Right ventricle myocardium inferior (tissue), 1 donor: ENCODE measurements at places on chromosomes 12 and 14. TPM values are rescaled to one million over a fixed set of nuclear protein-coding genes. Genes with fewer than 3 reads are reported as not detected.

MFAP5 gene
- 56.0 TPM for total RNA-seq

- no peak for DNase-seq
Observed at GRCh38 chr12:125568306-125568705, 503.1 kb downstream of the AACS start.

DNA sequence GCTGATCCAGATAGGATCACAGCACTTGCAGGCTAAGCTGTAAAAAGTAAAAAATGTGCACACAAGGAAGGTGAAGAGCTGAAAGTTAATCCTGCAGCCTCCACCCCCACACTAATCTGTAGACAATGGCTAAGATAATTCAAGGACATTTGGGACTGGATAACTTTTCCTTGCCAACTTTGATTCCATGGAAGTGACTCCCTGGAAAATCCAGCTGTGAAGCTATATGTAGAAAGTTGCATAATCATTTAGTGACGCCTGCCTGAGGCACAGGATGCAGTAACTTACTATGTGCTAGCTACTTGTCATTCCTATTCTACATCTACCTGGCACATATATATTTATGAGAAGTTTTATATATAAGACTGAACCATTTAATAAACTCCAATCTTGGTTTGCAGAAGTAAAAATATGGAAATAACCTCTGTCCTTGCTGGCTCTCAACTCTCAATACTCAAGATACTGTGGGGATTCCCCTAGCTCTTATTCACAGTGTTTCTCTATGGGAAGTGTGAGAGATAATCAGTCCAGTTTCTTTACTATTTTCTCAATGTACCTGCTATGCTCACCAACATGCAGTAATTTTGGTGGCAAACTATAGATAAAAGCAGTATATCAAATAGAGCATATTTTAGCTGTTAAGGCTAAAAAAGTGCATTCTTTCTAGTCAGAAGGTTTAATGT, 14.8 kb downstream of the LDHB start:
- DNase-seq, result no peak

DNA sequence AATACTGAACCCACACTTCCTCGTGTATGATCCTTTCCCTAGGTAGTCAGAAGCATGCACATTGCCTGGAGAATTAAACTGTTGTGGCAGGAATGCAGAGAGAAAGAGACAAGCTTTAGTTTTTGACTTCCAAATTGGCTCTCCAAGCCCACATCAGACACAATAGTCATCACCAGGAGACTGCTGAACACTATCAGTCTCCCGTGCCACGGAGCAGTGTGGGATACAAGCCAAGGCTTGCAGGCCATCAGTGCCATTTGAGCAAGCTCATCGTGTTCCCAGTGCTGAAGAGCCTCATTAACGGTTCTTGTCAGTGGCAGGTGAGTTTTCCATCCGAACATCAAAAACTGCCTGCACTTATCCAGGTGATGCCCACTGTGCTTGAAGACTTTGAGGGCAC, 410.8 kb downstream of the NAV3 start:
- no peak for DNase-seq

DNA sequence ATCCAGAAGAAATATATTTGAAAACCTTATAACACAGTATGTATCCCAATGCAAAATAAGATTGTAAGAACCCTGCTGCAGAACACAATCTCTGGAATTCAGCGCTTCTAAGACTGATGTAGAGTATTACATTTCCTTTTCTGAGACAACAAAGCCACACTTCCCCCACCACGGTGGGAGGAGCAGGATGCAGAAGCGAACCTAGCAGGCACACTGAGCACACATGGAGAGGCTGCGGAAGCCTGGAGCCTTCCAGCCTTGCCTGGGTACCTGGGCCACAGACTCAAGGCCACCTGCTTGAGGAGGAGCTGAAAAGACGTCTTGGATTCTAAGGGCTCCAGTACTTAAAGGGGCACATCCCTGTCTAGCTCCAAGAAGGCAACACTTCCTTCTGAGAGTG, 46.4 kb downstream of the TCHP start:
- DNase-seq, result no peak

- DNase-seq, result no peak
Observed at GRCh38 chr12:75628916-75629315, 117.5 kb upstream of the KRR1 start.

- no peak for DNase-seq
Observed at GRCh38 chr12:96457191-96457930, 32.0 kb upstream of the CFAP54 start.

GRCh38 chr12:96687719-96688118, 198.3 kb downstream of the CFAP54 start:
- DNase-seq, result no peak

DNA sequence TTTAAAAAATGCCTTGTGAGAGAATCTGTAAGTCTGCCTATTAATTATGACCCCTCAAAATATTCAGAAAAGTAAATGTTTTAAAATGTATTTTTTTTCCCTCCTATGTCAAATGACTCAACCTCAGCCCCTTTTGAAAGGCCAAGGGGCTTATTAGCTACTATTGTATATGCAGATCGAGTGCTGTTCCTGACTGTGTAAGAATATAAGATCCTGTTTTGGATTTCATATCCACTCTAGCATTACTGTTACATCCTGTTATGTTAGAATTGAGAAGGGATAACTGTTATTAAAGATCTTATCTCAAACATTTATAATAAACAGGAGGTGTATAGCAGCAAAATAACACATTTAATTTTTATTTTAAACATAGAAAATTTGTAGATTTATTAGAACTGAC, 46.6 kb upstream of the TPH2 start:
- DNase-seq, result no peak

GRCh38 chr12:63319386-63319785, 168.4 kb upstream of the AVPR1A start:
- no peak for DNase-seq

- DNase-seq, result peak; percentile 56
Observed at GRCh38 chr14:105495990-105496830, 5.2 kb downstream of the TEDC1 start.

GRCh38 chr14:104313674-104314073, 175.3 kb downstream of the KIF26A start:
- no peak for DNase-seq

- DNase-seq, result no peak
Observed at GRCh38 chr12:56257491-56258067, 605 bp downstream of the ANKRD52 start.

- DNase-seq, result no peak
Observed at GRCh38 chr14:38964630-38965029, 138.4 kb downstream of the SEC23A start.

DNA sequence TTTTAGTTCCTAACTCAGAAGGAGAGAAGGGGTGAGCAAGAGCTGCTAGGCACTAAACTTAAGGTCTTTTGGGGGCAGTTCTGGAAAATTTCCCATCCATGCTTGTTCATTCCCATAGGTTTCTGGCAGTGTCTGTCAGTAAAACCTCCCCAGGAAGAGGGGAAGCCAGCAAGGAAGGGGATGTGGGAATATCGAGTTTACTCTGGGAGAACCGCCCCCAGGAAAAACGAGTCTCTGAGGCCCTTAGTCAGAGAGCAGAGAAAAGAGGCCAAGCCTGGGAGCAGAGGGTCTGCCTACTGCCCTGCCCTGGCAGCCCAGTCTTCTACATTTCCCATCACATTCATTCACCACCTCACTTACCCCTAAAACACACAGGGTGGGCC, 55.9 kb downstream of the TMCC3 start:
- no peak for DNase-seq

DNA sequence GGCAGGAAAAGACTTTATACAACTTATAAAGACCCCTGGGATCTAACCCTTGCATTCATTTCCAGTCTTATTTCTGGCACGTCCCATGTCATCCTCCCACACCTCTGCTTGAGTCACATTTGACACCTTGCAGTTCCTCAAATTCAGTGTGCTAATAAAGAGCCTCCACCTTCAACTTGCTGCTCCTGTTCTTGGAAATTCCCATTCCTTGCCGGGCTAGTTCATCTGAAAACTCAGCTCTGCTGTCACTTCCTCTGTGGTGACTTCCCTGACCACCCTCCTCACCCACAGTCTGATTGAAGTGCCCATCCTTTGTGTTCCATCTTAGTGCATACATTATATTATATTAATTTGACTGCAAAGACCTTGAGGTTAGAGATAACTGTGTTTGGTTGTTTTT, 37.4 kb upstream of the PSMA6 start:
- no peak for DNase-seq

GRCh38 chr12:121452340-121452984, 52.5 kb downstream of the RNF34 start:
- no peak for DNase-seq

AQP2 gene
- total RNA-seq, result not detected

RESF1 gene
- total RNA-seq, result 21.7 TPM

DNA sequence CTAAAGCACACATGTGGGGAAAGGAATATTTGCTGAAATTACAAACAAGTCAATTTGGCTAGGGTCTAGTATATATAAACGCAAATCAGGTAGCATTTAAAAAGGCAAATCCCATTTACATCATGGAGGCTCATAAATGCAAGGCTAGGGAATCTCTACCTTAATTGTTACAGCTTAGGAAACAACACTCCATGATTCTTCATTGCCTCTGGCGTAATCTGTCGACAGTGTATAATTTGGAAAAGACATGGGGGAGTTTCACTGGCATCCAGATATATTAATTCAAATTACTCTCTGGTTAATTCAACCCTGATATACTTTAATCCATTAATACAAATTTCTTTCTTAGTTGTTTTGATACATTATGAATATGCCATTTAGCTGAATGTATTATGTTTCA, 1630.2 kb upstream of the FLRT2 start:
- DNase-seq, result no peak

AICDA gene
- total RNA-seq, result 0.08 TPM

GRCh38 chr14:51157012-51157411, 62.1 kb upstream of the TRIM9 start:
- DNase-seq, result no peak

SLC5A8 gene
- total RNA-seq, result not detected

B4GALNT3 gene
- total RNA-seq, result 36.6 TPM

DNA sequence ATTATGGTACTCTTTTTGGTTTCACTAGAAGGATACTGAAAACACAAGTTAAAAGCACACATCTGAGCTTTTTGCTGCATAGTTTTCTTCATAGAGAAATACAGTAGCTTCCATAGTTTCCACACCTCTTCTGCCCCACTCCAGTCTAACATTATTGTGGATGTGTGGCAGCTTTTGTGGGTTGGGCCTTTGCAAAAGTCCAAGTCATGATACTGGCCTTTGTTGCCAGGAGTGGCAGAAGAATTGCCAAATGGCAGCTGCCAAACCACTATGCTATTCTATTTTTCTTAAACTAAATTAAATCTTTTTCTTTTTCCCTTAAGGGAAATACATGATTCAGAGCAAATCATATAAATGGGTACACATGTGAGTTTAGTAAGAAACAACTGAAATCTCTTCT, 114.8 kb downstream of the PLEKHA5 start:
- DNase-seq, result no peak

DNA sequence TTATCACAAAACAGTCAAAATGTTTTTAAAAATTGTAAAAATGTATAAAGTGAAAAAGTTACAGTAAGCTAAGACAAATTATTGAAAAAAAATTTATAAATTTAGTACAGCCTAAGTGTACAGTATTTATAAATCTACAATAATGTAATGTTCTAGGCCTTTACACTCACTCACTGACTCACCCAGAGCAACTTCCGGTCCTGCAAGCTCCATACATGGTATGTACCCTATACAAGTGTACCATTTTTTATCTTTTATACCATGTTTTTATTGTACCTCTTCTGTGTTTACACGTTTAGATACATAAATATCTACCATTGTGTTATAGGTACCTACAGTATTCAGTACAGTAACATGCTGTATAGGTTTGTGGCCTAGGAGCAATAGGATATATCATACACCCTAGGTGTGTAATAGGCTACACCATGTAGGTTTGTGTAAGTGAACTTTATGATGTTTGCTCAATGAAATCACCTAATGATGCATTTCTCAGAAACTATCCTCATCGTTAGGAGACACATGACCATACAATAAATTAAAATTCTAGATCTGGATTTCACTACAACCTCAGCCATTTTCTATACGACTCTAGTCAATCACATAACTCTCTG, 66.8 kb downstream of the TXNDC16 start:
- no peak for DNase-seq

- DNase-seq, result no peak
Observed at GRCh38 chr14:22419620-22420019, 169.4 kb downstream of the DAD1 start.

- no peak for DNase-seq
Observed at GRCh38 chr12:14777271-14777670, 26.0 kb downstream of the WBP11 start.

- DNase-seq, result no peak
Observed at GRCh38 chr14:90617961-90618360, 198.3 kb downstream of the TTC7B start.

GRCh38 chr14:80095623-80096022, 115.7 kb downstream of the DIO2 start:
- DNase-seq, result no peak

- peak; percentile 87 for DNase-seq
Observed at GRCh38 chr12:121803861-121804416, at the start of gene SETD1B. TSS of gene SETD1B (plus strand) at chr12:121804009. CDS start at chr12:121804738, 729 bp downstream.

DNA sequence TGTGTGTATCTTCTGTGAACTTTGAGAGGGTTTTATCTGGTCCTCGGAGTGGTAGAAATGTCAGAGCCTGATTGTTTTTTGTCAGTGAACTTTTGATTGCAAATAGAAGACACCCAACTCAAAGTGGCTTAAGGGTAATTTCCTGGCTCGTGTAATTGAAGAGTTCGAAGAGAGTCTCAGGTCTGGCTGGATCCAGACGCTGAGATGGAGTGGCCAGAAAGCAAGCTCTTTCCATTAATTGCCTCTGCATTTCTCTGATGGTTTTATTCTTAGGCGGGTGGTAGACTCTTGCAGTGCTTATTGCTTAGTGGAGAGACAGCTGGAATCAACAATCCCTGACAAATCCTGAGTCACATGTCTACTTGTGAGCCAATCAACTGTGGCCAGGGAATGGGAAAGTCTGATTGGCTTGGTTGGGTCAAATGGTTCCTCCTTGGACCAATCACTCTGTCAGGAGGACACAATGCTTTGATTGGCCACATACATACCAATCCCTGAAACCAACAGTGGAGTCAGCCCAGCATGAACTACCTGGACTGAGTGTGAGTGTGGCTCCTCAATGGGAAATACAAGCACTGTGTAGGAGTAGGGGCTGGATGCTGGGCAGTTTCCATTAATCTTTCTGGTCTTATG, 330.5 kb downstream of the AACS start:
- no peak for DNase-seq

- no peak for DNase-seq
Observed at GRCh38 chr14:96894966-96895365, 97.8 kb downstream of the VRK1 start.

DNA sequence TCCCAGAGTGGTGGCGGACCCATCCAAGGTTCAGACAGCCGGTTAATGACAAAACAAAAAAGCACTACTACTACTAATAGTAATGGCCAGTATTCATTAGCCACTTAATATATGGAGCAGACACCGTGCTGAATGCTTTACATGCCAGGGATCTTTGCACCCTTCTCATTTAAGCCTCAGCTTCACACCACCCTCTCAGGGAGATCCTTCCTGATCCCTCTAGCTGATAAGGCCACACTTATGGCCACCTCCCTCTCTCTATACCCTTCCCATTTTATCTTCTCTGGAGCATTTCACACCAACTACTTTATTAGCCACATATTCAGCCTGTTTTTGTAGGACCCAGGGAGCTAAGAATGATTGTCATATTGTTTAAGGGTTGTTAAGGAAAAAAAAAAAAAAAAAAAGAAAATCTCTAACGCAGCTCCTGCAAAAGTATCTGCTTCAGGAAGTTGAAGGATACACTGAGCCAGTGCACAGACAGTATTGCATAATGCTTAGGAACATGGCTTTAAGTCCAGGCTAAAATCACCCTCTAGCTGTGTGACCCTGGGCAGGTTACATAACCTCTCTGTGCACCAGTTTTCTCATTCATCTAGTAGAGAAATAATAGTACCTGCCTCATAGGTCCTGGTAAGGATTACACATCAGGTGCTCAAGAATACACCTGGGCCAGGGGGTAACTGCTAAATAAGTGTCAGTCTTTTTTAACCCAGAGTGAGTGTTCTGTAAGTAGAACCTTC, 29.4 kb downstream of the NUAK1 start:
- DNase-seq, result no peak
